ENCODE measurements at places on chromosomes 2 and 18. TPM values are rescaled to one million over a fixed set of nuclear protein-coding genes. Genes with fewer than 3 reads are reported as not detected.

DNA sequence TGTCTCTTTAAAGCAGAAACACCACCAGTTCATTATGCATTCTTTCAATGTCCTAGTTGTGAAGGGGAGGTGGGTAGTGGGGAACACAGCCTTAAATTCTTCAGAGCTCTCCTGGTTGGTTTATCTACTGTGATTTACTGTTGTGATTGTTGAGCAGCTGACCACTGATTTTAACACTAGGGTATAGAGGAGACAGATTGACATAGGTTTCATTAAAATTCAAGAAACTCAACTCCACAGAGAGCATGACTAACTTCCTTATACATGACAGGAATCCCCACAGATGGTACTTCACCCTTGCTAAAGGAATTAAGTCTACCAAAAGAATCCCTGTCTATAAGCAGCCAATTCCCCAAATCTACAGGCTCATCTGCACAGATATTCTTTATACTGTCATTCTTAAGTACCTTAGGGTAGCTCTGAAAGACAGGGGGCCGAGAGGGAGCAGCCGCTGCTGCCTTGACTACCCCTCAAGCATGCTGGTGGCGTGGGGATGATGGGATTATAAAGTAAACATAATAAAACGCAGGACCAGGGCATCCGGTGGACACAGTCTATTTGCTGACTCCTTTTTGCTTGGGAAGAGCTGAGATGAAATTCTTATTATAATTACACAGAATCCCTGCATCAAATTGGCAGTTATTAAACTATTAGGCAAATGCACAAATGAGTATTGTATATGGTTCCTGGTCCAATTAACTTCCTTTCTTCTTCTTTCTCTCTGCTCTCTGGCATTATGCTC is 1377.6 kb upstream of the PIK3C3 start:
- DNase-seq = no peak

DNA sequence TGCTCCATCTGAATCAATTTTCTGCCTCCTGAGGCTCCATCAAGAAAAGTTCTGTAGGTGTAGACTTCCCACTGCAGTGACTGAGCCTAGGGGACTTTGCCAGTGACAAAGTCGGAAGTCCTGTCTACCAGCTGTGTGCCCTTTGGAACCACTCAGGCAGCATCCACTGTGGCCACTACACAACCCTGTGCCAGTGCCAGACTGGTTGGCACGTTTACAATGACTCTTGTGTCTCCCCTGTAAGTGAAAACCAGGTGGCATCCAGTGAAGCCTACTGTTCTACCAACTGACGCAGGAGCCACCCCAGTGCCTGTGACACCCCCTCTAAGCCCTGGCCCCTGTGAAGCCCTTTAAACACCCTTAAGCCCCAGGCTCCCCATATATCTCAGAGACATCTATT is 132.1 kb upstream of the SERPINE2 start:
- no peak for DNase-seq

DNA sequence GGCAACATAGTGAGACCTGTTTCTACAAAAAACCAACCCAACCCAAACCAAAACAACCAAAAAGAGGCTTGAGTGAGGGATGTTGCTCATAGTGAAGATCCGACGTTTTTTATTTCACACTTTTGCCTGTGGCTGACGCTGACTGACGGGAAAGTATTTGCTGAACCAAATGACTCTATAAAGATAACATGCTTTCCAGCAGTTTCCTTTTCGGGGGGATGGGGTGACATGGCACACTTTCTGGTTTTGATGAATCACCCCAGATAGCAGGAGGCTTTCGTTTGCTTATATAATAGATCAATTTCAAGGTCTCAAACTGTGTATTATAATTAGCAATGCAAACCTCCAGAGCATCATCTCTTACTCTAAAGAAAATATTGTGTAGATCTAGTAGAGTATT is 150.8 kb downstream of the AQP4 start:
- DNase-seq = no peak

- no peak for DNase-seq
Observed at GRCh38 chr18:11052800-11053199, 96.6 kb downstream of the PIEZO2 start.

- DNase-seq = peak; percentile 22
Observed at GRCh38 chr2:10223932-10224720, 78.6 kb upstream of the HPCAL1 start.

DNA sequence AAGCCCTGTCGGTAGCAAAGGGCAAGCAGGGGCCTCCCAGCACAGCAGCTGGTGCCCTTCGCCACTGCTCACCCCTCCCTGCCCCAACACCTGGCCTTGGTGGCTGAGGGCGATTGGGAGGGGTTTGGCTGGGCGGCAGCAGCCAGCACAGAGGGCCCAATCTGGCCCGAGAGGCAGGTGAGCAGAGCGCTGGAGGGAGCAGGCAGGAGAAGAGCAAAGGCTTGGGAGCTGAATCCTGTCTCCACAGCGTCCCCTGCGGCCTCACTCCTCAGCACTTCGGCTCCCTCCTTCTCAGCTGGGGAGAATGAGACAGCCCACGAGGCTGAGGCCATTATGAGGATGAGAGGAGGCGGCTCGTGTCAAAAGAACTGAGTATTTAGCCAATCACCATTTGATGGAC is 74.9 kb upstream of the TAF1B start:
- no peak for DNase-seq

- DNase-seq = no peak
Observed at GRCh38 chr2:234679301-234679740, 182.4 kb upstream of the ARL4C start.

Gene MARCHF7
- total RNA-seq = 70.7 TPM

Gene FZD7
- total RNA-seq = 25.3 TPM

Gene ALK
- total RNA-seq = 0.16 TPM

Gene FAM110C
- total RNA-seq = 1.9 TPM

Gene TWIST2
- total RNA-seq = 1.9 TPM

Gene MOGAT1
- total RNA-seq = 0.65 TPM
